ENCODE measurements at places on chromosomes 13 and 19. TPM values are rescaled to one million over a fixed set of nuclear protein-coding genes. Genes with fewer than 3 reads are reported as not detected.

DNA sequence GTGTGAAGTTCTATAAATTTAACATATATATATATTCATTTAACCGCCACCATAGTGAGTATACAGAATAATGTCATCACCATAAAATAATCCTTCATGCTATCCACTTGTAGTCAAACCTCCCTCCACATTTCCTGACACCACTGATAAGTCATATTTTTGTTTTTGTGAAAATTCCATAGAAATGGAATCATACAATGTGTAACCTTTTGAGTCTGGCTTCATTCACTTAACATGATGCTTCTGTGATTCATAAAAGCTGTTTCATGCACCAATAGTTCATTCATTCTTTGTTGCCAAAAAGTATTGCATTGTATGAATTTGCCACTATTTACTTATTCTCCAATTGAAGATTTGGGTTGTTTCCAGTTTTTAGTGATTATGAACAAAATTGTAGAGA lies 497.5 kb upstream of the PCDH20 start:
- no peak for DNase-seq

- DNase-seq, result no peak
Measured at GRCh38 chr13:26587251-26587650, 29.8 kb downstream of the WASF3 start.

GRCh38 chr19:7888145-7888825 lies at the start of gene LRRC8E:
LRRC8E (plus strand) TSS chr19:7888510; CDS start chr19:7895604, 7,094 bp downstream.
- peak; percentile 15 for DNase-seq

DNA sequence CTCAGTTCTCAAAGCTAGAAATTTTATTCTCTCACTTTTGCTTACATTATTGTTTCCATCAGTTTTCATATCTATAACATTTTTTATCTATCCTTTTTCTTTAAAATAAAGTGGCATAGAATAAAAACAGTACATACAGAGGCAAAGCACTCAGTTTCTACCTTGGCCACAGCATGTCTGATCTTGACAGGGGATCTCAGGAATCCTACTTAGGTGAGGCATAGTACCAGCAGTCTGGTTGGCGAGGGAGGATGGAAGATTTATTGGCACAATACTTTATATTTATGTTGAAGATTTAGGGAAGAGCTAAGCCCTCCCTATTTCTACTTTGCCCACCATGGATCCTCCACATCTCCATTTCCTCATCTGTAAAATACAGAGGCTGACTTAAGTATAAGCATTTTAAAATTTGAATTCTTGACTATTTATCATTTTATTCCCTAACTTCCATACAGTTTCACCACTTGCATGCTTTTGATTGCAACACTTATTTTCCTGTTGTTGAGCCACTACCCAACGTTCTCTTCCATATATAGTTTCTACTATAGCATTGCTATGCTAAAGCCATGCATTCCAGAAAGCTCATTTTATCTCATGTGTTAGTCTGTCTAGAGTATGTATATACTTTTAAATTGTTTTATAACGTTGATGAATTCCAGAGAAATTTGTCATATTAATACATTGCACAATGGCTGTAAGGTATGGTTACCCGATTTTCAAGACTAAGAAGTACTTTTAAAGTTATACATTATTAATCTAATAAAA lies 506.7 kb downstream of the KCTD12 start:
- no peak for DNase-seq

DNA sequence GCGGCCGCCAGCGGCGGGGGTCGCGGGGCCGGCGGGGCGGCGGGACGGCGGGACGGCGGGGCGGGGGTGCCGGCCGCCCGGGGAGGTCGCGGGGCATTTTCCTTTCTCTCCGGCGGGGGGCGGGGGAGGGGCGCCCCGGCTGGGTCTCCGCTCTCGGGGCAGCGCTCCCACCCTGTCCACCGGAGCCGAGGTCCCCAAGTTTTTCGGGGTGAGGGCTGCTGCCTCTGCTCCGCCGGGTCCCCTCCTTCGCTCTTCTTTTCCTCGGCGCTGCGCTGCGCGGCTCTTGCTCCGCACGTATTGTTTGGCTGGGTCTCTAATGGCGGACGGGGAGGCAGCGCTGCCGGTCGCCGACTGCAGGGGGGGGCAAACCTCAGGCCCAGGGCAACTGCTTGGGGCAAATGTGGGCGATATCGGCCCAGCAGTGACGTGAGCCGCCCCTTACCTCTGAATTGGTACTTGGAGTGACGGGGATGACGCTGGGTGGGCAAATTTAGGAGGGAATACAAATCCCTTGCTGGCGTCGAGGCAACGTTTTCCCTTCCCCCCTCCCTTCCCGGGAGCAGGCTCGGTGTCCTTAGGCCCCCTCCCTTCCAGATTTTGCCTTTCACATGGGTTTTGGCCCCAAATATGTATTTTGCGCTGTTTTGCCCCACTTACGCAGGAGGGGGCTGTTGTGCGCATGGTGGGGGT lies 759 bp downstream of the ZMYM2 start:
- DNase-seq, result peak; percentile 51

DNA sequence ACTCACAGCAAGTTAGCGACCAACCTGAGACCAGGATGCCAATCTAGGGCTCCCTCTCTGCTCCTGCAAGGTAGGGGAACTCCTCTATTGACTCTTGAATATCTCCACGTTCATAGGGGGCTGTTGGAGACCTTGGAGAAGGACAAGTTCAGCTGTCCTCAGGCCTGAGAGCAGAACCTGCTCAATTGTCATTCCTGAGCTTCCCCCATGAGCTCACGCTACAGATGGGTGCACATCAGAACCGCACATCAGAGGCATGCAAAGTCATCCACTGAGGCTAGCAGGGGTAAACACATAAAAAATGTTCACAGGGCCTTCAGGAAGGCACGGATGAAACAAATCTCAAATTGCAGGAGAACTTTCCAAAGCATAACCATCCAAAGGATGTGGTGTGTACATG lies 168.8 kb upstream of the ZNF507 start:
- DNase-seq, result no peak

GRCh38 chr13:112812306-112813055 lies 122.6 kb downstream of the ATP11A start:
- DNase-seq, result no peak

DNA sequence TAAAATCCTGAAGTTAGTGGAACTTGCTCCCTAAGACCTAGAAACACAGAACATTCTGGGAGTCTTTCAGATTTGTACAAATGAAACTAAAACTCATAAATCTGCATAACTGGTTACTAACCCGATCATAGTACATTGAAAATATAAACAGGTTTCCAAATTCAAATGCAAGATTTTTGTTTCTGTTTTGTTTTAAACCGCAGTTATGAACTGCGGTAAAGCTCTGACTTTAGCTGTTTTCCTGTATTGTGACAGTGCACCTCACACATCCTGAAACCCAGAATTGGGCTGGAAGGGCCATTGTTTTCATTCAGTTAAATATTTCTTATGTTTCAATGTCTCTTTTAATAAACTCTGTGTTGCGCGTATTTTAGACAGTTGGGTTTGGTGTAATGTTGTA lies 204.7 kb downstream of the SHISA2 start:
- DNase-seq, result no peak

- no peak for DNase-seq
Measured at GRCh38 chr13:59856281-59856810, 307.4 kb downstream of the DIAPH3 start.

DNA sequence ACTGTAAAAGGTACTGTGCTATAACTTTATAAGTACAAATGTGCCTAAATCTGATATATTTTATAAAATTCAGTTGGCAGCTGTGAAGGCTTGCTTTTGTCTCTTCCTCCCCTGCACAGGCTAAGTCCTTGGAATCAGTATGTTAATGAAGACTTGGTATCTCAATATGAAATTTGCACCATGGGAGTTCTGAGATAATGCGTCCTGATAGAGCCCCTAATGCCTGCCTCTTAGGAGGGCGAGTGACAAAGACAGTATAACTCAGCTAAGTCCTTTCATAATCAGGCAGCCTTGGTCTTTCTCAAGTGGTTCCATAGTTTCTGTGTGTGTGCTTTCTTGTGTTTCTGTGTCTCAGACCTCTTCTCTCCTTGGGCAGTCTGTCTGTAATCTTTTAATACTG lies 14.7 kb downstream of the LRCH1 start:
- no peak for DNase-seq

- DNase-seq, result no peak
Measured at GRCh38 chr13:111265006-111265700, 55.3 kb upstream of the TEX29 start.

DNA sequence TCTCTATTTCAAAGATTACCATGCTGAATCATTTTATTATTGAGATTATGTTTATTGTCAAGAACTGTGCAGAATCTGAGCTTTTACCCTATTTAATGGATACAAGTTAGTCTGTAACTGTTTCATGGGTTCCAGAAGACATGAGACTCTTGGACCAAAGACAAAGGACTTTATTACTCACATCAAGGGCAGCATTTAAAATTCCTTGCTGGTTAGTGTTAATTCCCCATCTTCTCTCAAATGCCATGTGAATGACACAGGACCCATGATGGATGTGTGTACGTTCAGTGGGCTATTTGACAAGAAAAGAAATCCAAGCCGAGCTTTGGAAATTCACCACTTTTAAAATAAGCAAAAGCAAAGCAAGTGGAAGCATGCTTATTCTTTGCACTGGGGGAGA lies 139.9 kb downstream of the PCDH20 start:
- DNase-seq, result no peak

- DNase-seq, result peak; percentile 71
Measured at GRCh38 chr13:75368167-75368566, 113.8 kb downstream of the TBC1D4 start.

- no peak for DNase-seq
Measured at GRCh38 chr19:15296353-15296752, 36.0 kb downstream of the BRD4 start.

- no peak for DNase-seq
Measured at GRCh38 chr13:75021151-75021550, 460.8 kb downstream of the TBC1D4 start.

DNA sequence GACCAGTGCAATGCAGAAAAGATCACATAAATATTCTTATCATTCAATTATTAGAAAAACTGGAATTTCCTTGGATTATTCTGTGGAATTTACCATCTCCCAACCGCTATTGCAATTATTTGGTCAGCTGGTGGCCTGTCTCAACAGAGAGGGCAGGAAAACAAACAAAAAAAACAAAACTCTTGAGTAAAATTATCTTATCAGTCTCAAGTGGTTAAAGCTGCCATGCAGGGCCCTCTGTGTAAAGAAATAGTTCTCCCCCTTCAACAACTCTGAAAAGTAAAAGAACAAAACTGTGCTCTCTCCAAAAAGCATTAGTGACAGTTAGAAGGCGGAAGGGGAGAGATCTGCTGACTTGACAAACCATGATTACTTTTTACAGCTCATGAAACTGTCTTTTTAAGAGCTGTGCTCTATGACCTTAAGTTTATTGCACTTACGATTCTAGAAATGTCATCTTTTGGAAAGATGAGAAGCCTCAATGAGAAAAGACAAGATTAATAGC lies 152.3 kb downstream of the DLEU7 start:
- DNase-seq, result no peak

- DNase-seq, result no peak
Measured at GRCh38 chr13:41971848-41972247, 10.9 kb upstream of the VWA8 start.

DNA sequence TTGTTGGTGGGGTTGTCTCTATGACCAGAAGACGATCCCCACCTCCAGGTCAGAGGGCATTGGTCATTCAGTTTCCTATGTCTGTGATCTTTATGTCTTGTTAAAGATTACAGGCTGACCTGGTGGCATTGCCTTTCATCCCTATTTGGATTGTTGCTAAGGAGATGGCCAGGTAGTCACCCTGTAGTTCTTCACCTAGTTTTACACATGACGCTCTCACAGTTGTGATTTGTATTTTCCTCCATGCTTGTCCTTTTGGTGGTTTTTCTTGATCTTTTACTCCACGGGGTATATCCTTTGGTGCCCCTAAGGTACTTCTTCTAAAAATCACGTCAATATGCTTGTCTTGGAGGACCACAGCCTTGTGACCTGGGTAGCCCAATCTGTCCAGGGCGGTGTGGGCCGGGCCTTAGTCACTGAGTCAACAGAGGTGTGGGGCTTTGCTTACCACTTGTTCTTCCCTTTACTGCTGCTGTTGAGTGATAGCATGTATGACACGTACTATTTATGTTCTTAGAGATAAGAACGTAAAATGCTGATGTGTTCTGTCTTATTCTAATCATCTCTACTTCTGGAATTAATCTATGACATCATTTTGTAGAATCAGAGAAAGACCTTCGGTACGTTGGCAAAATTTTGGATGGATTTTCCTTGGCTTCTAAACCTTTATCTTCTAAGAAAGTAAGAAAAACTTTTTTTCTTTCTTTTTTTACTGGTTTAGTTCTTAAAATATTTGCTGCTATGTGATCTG lies 20.1 kb downstream of the GPATCH1 start:
- DNase-seq, result no peak

DNA sequence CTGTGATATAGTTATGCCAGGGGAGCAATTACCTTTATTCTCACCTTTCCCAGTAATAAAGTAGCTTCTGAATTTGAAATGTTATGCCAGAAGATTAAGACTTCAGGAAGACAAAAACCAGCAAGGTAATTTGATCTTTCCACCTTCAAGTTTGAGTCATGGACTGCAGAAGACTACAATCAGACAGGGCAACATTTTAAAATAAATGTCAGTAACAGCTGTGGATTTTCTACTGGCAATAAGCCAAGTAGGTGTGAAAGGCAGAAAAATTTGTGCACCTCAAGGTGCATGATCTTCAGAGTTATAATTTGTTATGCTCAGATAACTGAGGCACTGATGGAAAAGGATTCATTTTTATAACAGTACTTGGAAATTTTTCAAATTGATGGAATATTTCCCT lies 54.9 kb downstream of the SLITRK1 start:
- peak; percentile 47 for DNase-seq

DNA sequence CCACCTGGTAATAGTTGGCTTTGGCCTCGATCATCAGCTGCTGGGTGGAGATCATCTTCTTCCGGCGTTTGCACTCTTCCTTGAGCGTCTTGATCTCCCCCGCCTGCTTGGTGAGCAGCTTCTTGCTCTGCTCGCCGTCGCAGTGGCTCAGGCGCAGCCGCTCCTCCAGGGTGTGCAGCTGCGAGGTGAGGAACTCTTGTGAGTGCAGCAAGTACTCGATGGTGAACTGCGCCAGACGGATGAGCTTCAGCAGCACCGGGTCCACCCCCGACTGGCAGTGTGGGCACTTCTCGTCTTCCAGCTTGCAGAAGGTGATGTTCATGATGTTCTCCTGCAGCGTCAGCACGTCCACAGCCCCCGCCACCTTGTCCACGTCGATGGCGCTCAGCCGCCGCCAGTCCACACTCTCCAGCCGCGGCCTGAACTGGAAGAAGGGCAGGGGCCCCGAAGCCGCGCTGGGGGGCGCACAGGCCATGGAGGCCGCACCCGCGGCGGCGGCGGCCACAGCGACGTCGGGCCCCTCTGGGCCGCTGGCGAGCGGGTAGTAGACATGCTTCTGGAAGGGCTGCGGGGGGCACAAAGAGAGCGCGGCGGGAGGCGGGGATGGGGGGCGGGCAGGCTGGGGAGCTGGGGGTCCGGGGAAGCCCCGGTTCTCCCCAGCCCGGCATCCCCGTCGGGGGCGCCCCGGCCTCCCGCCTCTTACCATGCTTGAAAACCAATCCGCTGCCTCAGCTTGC lies 3.0 kb downstream of the DZIP1 start:
- no peak for DNase-seq

GRCh38 chr13:33026489-33027152 lies 10.4 kb downstream of the KL start:
- peak; percentile 13 for DNase-seq

- peak; percentile 13 for DNase-seq
Measured at GRCh38 chr19:8575467-8575997, 1.7 kb downstream of the MYO1F start.

The GARIN5A gene
- 0.23 TPM for total RNA-seq

The SIGLEC8 gene
- total RNA-seq, result not detected

The KLK12 gene
- total RNA-seq, result not detected

The DNM2 gene
- 80.3 TPM for total RNA-seq

The UBAC2 gene
- total RNA-seq, result 46.9 TPM

The BRCA2 gene
- 24.8 TPM for total RNA-seq

The C19orf53 gene
- total RNA-seq, result 172 TPM

The NALCN gene
- total RNA-seq, result 7.0 TPM

The TMEM59L gene
- total RNA-seq, result 0.26 TPM

The ATP4A gene
- total RNA-seq, result not detected

Measured in LHCN-M2 (cell line).